Heart left ventricle (tissue), 16 donors: ENCODE measurements at places on chromosomes 1 and 21. TPM values are rescaled to one million over a fixed set of nuclear protein-coding genes. Genes with fewer than 3 reads are reported as not detected.

- DNase-seq = no peak
- H3K4me3 ChIP-seq = no peak overlapping the region
- no peaks in the 10 kb centered on the region for H3K4me1 ChIP-seq
- H3K36me3 ChIP-seq = no peaks in the 10 kb centered on the region
These were observed 16.5 kb downstream of the LHX4 start for GRCh38 chr1:180246579-180246978.

DNA sequence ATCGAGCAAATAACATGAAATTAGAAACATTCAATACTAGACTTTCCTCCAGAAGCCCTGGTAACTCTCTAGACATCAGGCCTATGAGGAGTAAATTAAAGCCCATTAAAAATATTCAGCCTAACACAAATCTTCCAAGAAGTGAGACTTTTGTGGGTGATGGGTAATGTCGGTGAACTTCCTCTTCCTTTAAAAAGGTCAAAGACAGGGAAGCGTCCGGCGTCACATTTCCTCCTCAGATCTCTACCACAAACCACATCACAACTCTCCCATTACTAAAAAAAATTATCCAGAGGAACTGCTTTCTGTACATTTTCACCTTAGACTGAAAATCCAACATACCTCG is 1.4 kb downstream of the EIF4G3 start:
- peaks cover 6% of the 10 kb centered on the region for H3K4me1 ChIP-seq
- H3K4me3 ChIP-seq = peak overlapping the region; percentile 96
- peaks cover 2% of the 10 kb centered on the region for H3K36me3 ChIP-seq
- no peaks in the 10 kb centered on the region for H3K27me3 ChIP-seq

DNA sequence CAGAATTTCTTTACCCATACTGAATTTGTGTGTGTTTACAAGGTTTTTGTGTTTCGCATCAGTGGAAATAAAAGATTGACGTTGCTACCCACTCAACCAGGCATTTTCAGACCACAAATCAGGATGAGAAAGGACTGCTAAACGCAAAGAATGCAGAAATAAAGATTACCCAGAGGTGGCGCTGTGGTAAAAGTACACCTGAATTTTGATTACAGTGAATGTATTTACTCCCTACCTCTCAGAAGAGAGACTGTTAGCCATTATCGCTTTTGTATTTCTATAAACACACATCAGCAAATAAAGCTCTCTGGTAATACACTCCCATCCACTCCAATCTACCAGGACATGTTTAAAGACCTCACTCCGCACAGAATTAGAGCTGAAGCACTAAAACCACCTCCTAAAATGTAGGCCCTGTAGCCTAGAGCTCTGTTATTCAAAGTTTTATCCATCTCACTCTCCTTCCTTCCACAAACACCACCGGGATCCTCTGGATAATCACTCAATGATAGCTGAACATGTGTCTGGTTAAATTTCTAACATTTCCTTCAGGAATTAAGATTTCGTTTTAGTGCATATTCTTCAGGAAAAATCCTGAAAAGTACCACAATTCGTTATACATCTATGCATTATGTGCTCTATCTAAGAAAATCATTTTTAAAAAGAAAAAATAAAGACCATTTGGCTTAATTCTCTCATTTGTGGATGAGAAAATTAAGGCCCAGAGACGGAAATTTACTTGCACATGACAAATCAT is 2.5 kb upstream of the LMO4 start:
- H3K4me1 ChIP-seq = peaks cover 7% of the 10 kb centered on the region
- H3K36me3 ChIP-seq = no peaks in the 10 kb centered on the region
- DNase-seq = no peak
- H3K27me3 ChIP-seq = no peaks in the 10 kb centered on the region

SIM2 gene
- not detected for total RNA-seq

- no peaks in the 10 kb centered on the region for H3K36me3 ChIP-seq
- peaks cover 29% of the 10 kb centered on the region for H3K4me1 ChIP-seq
- no peak for DNase-seq
- H3K27ac ChIP-seq = no peak overlapping the region
- H3K4me3 ChIP-seq = no peak overlapping the region
These were observed 2.1 kb upstream of the PLEKHA6 start for GRCh38 chr1:204361781-204362180.

- no peaks in the 10 kb centered on the region for H3K36me3 ChIP-seq
- DNase-seq = no peak
- no peaks in the 10 kb centered on the region for H3K27me3 ChIP-seq
- no peaks in the 10 kb centered on the region for H3K4me1 ChIP-seq
- no peak overlapping the region for H3K27ac ChIP-seq
These were observed 108.5 kb downstream of the PTGS2 start for GRCh38 chr1:186571771-186572170.

GRCh38 chr21:39184050-39184980 is 1.1 kb upstream of the PSMG1 start:
- H3K27ac ChIP-seq = peak overlapping the region; percentile 91
- no peaks in the 10 kb centered on the region for H3K27me3 ChIP-seq
- peak overlapping the region; percentile 79 for H3K4me3 ChIP-seq
- no peaks in the 10 kb centered on the region for H3K36me3 ChIP-seq

- H3K36me3 ChIP-seq = peaks cover 8% of the 10 kb centered on the region
- DNase-seq = no peak
- H3K4me1 ChIP-seq = peaks cover 32% of the 10 kb centered on the region
- no peaks in the 10 kb centered on the region for H3K27me3 ChIP-seq
These were observed 1.9 kb upstream of the PRMT2 start for GRCh38 chr21:46633566-46633965.

- no peak for DNase-seq
- H3K36me3 ChIP-seq = no peaks in the 10 kb centered on the region
- H3K4me1 ChIP-seq = no peaks in the 10 kb centered on the region
- peak overlapping the region; percentile 15 for H3K4me3 ChIP-seq
These were observed 1178.6 kb downstream of the MRPL39 start for GRCh38 chr21:24428591-24429199.

GRCh38 chr1:193609592-193609991 is 423.2 kb upstream of the B3GALT2 start:
- no peaks in the 10 kb centered on the region for H3K27me3 ChIP-seq
- H3K27ac ChIP-seq = no peak overlapping the region
- H3K36me3 ChIP-seq = no peaks in the 10 kb centered on the region
- DNase-seq = no peak

GRCh38 chr1:10862743-10863335 is 66.4 kb upstream of the CASZ1 start:
- DNase-seq = peak; percentile 36
- peak overlapping the region; percentile 68 for H3K27ac ChIP-seq
- H3K4me3 ChIP-seq = no peak overlapping the region
- H3K4me1 ChIP-seq = peaks cover 22% of the 10 kb centered on the region

SLC45A3 gene
- 3.2 TPM for total RNA-seq

GRCh38 chr1:243926299-243926698 is 76.3 kb upstream of the AKT3 start:
- H3K27me3 ChIP-seq = peaks cover 4% of the 10 kb centered on the region
- H3K4me3 ChIP-seq = no peak overlapping the region
- no peaks in the 10 kb centered on the region for H3K36me3 ChIP-seq
- no peak overlapping the region for H3K27ac ChIP-seq
- no peaks in the 10 kb centered on the region for H3K4me1 ChIP-seq
- DNase-seq = no peak

DNA sequence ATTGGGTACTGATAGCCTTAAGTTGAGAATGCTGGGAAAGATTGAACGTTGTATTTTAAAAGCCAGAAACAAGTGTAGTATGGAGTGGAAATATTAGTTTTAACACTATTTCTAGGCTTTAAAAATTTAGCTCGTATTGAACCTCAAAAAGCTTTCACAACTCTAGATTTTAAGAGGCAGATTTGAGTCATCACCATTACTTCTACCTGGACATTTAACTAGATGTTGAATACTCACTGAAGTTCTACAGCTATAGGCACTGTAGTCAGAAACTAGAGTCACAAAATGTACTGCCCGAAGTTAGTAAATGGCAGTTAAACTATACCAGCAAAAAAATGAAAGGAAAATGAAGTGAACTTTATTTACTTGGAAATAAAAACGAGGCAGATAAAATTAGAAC is 96.5 kb downstream of the NEK7 start:
- H3K4me1 ChIP-seq = peaks cover 38% of the 10 kb centered on the region
- peak overlapping the region; percentile 6 for H3K27ac ChIP-seq
- H3K36me3 ChIP-seq = no peaks in the 10 kb centered on the region
- no peak overlapping the region for H3K4me3 ChIP-seq
- H3K27me3 ChIP-seq = no peaks in the 10 kb centered on the region

GLIS1 gene
- 0.16 TPM for total RNA-seq

DNA sequence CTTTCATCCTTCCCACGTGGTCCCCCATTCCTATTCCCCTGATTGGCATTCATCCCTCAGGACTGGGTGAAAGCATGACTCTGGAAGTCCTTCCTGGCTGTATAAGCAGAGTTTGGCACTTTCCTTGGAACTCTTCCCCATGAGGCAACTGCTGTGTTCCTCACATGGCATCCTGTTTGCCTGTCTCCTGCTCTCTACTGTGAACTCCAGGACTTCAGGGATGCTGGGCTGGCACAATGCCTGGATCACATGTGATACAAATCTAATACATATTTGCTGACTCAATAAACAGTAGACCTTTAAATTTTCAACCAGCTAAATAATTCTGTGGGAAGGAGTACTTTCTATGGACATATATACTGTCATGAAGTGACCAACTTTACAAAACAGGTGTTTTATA is 46.8 kb upstream of the EDEM3 start:
- no peaks in the 10 kb centered on the region for H3K27me3 ChIP-seq
- H3K4me3 ChIP-seq = no peak overlapping the region
- peaks cover 6% of the 10 kb centered on the region for H3K4me1 ChIP-seq
- DNase-seq = no peak
- H3K36me3 ChIP-seq = peaks cover 81% of the 10 kb centered on the region

MAP3K21 gene
- 0.20 TPM for total RNA-seq

GRCh38 chr1:2856676-2857375 is 55.3 kb upstream of the TTC34 start:
- no peak overlapping the region for H3K4me3 ChIP-seq
- H3K4me1 ChIP-seq = no peaks in the 10 kb centered on the region
- no peak for DNase-seq
- H3K27ac ChIP-seq = no peak overlapping the region

DNA sequence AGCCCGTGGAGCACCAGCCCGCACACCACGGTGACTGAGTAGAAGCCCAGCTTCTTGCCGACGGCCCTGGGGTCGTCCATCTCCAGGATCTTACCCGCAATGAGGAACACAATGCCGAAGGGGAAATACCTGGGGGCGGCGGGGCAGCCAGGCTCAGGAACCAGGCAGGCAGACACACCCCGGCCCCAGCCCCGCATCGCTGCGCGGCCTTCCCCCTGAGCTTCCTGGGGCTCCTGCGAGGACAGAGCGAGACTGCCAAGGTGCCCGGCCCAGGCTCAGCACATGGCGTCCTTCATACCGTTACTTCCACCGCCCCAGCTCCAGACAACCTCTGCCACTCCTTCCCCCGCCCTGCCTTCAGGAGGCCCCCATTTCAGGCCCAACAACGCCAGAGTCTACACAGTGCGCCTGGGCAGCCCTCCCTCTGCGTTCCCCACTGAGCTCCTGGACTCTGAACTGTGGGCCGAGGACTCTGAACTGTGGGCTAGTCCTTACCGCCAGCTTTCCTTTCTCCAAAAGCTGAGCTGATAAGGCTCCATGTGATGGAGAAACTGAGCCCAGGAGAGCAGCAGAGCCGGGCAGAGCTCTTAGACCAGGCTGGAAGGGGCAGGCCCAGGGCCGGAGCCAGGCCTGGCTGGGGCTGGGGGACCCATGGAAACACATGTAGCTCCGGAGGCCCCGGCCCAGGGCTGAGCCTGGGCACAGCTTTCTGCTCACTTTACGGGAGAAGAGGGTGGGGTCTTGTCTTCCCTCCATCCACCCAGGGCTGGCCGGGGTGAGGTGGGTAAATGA is 30.8 kb downstream of the PODN start:
- no peak overlapping the region for H3K4me3 ChIP-seq
- no peaks in the 10 kb centered on the region for H3K36me3 ChIP-seq
- H3K27me3 ChIP-seq = no peaks in the 10 kb centered on the region

- no peak overlapping the region for H3K4me3 ChIP-seq
- H3K27me3 ChIP-seq = no peaks in the 10 kb centered on the region
- no peaks in the 10 kb centered on the region for H3K4me1 ChIP-seq
- no peak overlapping the region for H3K27ac ChIP-seq
- no peak for DNase-seq
- H3K36me3 ChIP-seq = no peaks in the 10 kb centered on the region
These were observed 99.6 kb downstream of the ODF2L start for GRCh38 chr1:86296305-86297205.

OLFML2B gene
- total RNA-seq = 2.7 TPM

- no peak overlapping the region for H3K4me3 ChIP-seq
- no peaks in the 10 kb centered on the region for H3K27me3 ChIP-seq
- H3K4me1 ChIP-seq = no peaks in the 10 kb centered on the region
- no peaks in the 10 kb centered on the region for H3K36me3 ChIP-seq
- DNase-seq = no peak
These were observed 10.6 kb upstream of the NGF start for GRCh38 chr1:115348636-115349035.

GRCh38 chr1:37197411-37197810 is 163.1 kb upstream of the GRIK3 start:
- no peaks in the 10 kb centered on the region for H3K27me3 ChIP-seq
- no peak for DNase-seq
- no peak overlapping the region for H3K4me3 ChIP-seq
- H3K4me1 ChIP-seq = no peaks in the 10 kb centered on the region
- no peak overlapping the region for H3K27ac ChIP-seq

ZC3H11A gene
- total RNA-seq = 43.5 TPM

GRCh38 chr1:118143831-118144230 is 41.2 kb downstream of the SPAG17 start:
- H3K27ac ChIP-seq = no peak overlapping the region
- no peak for DNase-seq
- H3K4me3 ChIP-seq = no peak overlapping the region
- no peaks in the 10 kb centered on the region for H3K4me1 ChIP-seq
- no peaks in the 10 kb centered on the region for H3K36me3 ChIP-seq

- no peaks in the 10 kb centered on the region for H3K27me3 ChIP-seq
- no peaks in the 10 kb centered on the region for H3K36me3 ChIP-seq
- peaks cover 62% of the 10 kb centered on the region for H3K4me1 ChIP-seq
- H3K4me3 ChIP-seq = peak overlapping the region; percentile 25
- no peak for DNase-seq
These were observed 18.1 kb upstream of the SLC44A3 start for GRCh38 chr1:94801919-94802546.

GNAT2 gene
- not detected for total RNA-seq

DNA sequence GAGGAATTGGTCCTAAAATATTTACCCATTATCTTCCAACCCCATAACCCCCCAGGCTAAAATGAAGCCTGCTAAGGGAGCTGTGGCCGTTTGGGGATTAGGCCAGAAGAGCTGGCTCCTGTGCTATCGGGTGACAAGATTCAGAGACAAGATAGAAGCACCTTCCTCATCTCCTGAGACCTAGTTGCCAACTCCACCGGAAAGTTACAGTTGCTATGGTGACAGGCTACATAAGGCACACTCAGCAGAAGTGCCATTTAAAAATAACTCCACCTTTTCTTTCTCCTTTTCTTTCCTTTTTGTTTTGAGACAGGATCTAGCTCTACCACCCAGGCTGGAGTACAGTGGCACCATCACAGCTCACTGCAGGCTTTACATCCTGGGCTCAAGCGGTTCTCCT is 43.6 kb upstream of the ROR1 start:
- no peaks in the 10 kb centered on the region for H3K27me3 ChIP-seq
- no peak for DNase-seq
- no peak overlapping the region for H3K4me3 ChIP-seq
- no peaks in the 10 kb centered on the region for H3K36me3 ChIP-seq
- H3K4me1 ChIP-seq = no peaks in the 10 kb centered on the region

LRRC7 gene
- total RNA-seq = 4.1 TPM

ATP1A1 gene
- total RNA-seq = 404 TPM

GRCh38 chr1:31289021-31289420 is 7.6 kb downstream of the SNRNP40 start:
- peaks cover 36% of the 10 kb centered on the region for H3K36me3 ChIP-seq
- H3K4me1 ChIP-seq = no peaks in the 10 kb centered on the region
- H3K27ac ChIP-seq = no peak overlapping the region
- H3K4me3 ChIP-seq = no peak overlapping the region
- H3K27me3 ChIP-seq = no peaks in the 10 kb centered on the region

- H3K4me3 ChIP-seq = no peak overlapping the region
- H3K4me1 ChIP-seq = no peaks in the 10 kb centered on the region
- no peak for DNase-seq
These were observed 1121.7 kb upstream of the PRMT6 start for GRCh38 chr1:105934806-105935205.
